ENCODE measurements at places on chromosomes 1 and 21. TPM values are rescaled to one million over a fixed set of nuclear protein-coding genes. Genes with fewer than 3 reads are reported as not detected.

KIF26B gene
- 34.1 TPM for polyA plus RNA-seq

DNA sequence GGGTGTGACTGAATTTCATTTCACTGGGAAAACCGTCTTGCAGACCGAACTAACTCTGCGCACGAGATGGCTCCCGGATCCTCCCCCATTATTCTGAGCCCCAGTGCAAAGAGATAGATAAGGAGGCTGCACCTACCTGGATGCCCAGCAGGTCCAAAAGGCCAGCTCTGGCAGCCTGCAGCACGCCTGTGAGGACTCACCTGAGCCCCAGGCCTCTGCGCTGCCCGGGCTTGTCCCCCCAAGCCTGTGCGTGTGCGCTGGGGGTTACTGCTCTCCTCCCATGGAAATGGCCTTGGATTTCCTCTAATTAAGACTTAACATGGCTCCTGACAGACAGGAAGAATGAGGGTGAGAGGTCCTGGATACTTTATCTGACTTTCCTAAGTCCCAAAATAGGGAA lies 83.4 kb downstream of the MDM4 start:
- DNase-seq = no peak

GRCh38 chr1:207848234-207848633 lies 62.7 kb downstream of the CD34 start:
- no peak for DNase-seq

GRCh38 chr1:232624546-232625281 lies 5.2 kb downstream of the SIPA1L2 start:
- DNase-seq = no peak

DNA sequence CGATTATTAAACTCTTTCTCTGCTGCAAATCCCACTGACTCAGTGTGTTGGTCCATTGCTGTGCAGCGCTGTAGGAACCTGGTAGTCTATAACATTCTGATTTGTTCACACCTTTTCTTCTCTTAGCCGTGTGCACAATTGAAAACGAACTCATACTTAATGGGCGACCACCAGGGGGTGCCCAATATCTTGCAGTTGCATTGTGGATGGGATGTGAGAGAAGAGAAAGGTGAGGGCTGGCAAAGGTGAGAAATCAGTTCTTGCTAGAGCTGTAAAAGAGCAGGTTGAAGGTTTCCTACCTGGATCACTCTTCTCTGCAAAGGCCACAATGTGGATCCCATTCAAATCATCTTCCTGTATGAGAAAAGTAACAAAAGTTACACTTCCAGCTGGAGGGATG lies 51.0 kb downstream of the CASQ2 start:
- peak; percentile 38 for DNase-seq

DNA sequence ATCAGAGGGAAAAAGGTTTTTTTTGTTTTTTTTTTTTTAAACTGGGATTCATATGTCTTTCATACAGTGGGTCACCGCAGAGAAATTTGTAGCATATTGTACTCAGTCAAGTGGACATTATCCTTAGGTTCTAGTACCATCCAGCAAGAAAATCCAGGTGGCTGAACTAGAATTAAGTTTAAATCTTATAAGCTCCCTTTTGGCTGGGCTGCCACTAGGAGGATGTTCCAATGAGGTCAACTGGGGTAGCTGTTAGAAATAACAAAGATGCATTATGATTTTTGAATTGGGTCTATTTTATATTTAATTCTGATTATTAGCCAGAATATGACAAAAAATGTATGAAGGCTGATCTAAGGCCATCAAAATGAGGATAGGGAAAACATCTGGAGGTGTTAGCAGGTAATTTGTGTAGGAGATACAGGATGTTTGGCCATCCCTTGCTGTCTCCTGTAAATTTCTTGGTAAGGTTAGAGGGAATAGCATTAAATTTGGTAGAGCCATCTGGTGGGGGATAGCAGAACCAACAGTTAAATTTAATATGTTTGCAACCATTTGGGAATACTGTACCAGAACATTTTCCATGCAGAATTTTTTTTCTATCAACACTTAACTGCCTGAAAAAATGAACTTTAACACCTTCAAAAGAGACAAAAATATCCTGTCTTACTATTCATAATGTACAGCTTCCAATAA lies 568.5 kb upstream of the B3GALT2 start:
- DNase-seq = no peak
